ENCODE measurements at places on chromosomes 4 and X.
A peak's percentile ranks its signal among the peaks of the same experiment; 100 is the strongest.

GRCh38 chr4:70365479-70365878 is 4.9 kb downstream of the SMR3A start:
- no peak for DNase-seq

GRCh38 chr4:79450053-79450452 is 42.0 kb upstream of the GK2 start:
- DNase-seq = no peak

DNA sequence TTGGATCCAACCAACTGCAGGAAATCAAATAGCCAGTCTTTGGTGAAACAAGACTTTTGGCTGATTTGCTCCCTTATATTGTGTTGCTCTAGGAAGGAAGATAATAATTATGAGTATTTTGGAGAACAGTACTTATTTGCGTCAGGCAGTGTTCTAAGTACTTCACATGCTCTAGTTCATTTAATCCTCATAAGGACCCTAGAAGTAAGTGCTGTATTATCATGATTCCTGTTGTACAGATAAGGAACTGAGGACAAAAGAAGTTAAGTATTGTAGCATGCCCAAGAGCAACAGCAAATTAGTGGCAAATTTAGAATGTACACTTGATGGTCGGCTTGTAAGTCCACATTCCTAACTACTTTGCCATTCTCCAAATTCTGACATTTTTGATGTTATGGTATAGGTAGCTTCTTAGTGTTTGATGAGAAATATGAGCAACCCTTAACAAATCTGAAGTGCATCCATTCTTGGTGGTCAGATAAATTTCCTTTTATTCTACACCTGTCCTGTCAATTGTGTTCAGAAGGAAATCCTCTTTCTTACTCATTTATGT is 72.0 kb downstream of the SPRY1 start:
- DNase-seq = no peak

GRCh38 chr4:92163348-92163747 is 140.4 kb upstream of the GRID2 start:
- peak; percentile 35 for DNase-seq

DNA sequence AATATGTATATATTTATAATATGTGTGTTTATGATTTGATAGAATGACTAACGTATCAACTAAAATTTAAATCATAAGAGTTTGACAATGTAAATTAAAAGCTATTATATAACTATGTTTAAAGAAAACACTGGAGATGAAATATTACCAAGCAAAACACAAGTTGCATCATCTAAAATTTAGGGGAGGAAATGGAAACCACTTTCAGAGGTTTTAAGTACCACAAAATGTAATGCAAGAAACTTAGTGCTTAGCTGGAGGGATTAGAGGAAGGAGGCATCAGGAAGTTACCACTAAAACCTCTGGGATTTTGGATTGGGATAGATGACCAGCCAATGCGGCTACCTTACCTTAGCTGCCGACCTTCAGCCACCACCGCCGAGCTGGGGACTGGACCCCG is 1192.1 kb upstream of the PRKX start:
- peak; percentile 31 for DNase-seq

DNA sequence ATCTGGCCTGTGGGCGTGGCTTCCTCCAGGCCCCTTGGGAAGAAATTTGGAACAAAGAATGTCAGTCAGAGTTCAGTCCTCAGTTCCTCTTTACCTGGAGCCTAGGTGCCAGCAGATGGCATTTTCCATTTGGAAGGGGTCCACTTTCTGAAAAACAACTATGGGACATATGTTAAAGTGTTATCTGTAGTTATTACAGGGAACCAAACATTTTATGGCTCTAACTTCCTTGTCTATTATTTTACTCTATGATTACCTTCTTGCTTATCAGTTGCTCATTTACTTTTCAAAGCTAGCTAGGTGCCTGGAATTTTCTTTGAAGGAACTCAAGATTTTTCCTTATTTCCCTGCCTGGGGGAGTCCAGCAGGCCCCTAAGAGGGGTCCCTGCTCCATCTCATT is 159.8 kb upstream of the PUDP start:
- no peak for DNase-seq

- DNase-seq = peak; percentile 36
These were observed 18.8 kb upstream of the CHRNA9 start for GRCh38 chr4:40316333-40316781.

DNA sequence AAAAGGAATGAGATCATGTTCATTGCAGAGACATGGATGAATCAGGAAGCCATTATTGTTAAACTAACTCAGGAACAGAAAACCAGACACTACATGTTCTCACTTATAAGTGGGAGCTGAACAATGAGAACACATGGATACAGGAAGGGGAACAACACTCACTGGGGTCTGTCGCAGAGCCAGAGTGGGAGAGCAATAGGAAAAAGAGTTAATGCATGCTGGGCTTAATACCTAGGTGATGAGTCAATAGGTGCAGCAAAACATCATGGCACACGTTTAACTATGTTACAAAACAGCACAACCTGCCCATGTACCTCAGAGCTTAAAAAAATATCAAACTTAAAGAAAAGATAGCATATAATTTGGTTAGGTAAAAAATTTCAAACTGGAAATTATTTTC is 281.4 kb downstream of the PABPC4L start:
- no peak for DNase-seq

GRCh38 chrX:150362599-150363481 is at the start of gene MAMLD1:
Gene MAMLD1 (plus strand): TSS chrX:150363317. CDS start chrX:150445517, 82,200 bp downstream.
- DNase-seq = peak; percentile 83

DNA sequence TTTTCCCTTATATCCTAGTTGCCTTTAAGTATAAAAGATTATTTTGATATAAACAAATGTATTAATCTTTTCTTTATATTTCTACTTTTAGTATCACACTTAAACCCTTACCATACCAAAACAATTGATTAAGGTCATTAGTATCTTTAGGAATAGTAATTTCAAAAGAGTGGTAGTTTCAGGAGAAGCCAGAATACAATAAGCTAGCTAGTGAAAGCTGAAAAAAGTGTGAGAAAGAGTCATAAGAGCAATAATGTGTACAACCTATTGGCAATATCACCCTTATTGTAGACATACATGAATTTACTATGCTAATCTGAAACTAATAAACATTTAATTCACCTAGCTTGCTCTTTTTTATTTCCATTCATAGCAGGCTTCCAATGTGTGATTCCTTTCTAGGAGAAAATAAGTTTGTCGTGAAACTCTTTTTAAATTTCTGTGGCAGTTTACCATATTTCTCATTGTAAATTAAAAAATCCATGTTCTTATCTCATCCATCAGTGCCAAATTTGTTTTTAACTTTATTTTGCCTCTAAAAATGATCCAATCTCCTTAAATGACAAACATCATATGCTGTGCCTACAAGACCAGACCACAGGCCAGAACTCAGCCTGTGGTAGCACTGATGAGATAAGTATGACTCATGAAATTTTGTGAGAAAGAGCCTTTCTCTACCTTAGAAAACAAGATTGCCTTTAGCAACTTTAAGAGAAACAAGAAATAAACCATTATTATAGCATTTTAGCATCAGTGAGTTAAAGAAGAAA is 8.1 kb downstream of the NEK1 start:
- DNase-seq = peak; percentile 90
